Central memory CD4-positive, alpha-beta T cell (primary cell): ENCODE measurements at places on chromosomes 4 and X.
A peak's percentile ranks its signal among the peaks of the same experiment; 100 is the strongest.

DNA sequence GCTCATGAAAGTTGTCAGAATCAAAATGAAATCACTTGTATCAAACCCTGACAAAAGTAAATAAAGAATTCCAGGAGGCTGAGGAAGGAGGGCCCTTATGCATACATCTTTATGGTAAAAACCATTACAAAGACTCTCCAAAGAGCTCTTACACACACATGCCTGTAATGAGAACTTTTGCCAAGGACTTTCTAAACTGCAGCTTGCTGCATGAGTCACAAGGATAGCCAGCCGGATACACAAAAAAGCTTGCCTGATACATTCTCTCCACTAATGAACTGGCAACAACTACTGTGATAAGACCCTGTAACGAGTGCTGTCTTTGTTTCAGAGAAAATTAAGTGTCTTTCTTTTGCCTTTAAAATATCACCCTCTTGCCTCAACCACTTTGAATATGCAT lies 618.1 kb downstream of the PPP4R3C start:
- no peak for DNase-seq

GRCh38 chr4:149296503-149296902 lies 519.1 kb downstream of the IQCM start:
- no peak for DNase-seq

GRCh38 chr4:39303871-39304270 lies 62.3 kb downstream of the RFC1 start:
- DNase-seq, result no peak

DNA sequence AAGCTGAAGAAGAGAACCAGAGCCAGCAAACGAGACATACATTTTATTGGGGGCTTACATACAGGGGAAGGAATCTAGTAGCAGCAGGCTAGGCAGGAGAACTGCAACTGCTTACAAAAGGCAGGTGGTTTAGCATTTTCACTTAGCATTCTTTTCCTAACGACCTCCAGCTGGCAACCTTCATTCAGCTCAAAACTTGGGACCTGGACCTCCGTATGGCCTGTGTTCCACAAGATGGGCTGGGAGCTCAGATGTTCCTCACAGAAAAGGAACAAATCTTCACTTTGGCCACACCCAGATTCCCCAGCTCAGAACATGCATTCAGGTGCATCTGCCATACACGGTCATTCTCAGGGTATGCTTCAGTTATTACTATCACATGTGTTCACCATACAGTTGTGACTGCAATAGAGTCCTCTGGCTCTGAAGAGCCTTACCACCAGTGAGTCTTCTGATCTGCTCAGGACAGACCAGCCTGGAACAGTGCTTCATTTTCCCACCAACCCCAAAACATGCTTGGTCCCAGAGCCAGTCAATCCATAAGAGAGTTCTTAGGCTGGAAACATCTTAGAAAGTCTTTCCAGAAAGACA lies 29.6 kb upstream of the AP1AR start:
- no peak for DNase-seq

- DNase-seq, result no peak
These were observed 10.2 kb upstream of the GLOD5 start for GRCh38 chrX:48751343-48751742.

- DNase-seq, result no peak
These were observed 33.3 kb upstream of the GALNT7 start for GRCh38 chr4:173135241-173135847.

DNA sequence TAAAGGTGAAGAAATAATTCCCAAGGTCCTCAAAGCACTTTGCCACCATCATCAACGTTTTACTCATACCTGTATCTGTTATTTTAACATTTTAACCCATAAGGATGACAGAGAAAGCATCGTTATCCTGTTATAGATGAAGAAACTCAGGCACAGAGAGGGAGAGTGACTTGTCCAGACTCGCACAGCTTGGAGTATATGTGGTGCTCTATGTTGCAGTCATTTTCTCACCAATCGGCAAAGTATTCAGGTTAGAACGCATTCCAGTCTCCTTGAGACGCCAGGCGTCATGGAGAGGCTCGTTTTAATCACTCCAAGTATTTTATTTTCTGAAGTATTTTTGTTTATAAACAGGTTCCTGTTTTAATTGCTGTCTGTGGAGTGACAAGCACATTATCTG lies 73.5 kb downstream of the IRF2 start:
- no peak for DNase-seq

DNA sequence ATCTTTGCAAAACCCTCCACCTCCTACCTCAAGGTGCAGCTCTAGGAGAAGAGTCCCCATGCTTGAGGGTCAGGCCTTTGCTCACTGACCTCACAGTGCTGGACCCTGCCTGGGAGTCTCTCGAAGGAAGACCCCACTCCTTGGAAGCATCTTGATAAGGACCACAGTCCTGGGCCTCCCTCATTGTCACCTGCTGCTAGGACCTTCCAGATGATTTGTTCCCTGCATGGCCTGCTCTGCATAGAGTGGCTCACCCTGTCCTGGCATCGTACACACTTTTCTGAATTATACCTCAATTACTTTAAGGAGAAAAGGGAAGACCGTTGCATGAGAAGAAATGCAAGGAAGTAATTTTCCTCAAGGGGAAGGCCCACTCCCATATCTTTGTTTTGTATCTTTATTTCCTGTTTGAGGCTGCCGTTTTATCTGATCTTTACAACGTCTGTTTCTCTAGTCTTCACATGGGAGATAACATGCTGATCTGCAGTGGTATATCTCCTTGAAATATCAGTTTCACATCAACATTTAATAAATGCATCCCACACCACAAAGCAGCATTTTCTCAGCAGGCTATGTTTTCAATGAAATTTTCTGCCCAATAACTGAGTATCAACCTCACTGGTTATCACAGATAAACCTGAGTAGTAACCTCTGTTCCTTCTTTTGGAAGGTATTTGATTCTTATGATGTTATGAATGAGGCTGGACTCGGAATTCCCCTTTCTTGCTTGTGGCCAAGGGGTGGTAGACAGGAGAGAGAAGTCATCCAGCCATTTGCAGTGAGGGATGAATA lies 15.0 kb upstream of the AKAP17A start:
- DNase-seq, result peak; percentile 54

- no peak for DNase-seq
These were observed 17.6 kb upstream of the CC2D2A start for GRCh38 chr4:15451866-15452765.

- no peak for DNase-seq
These were observed 157.7 kb downstream of the SPANXN1 start for GRCh38 chrX:145405012-145405411.

- DNase-seq, result no peak
These were observed 2.0 kb downstream of the RNF212 start for GRCh38 chr4:1111259-1111809.

GRCh38 chr4:26753617-26754016 lies 107.0 kb upstream of the STIM2 start:
- no peak for DNase-seq

DNA sequence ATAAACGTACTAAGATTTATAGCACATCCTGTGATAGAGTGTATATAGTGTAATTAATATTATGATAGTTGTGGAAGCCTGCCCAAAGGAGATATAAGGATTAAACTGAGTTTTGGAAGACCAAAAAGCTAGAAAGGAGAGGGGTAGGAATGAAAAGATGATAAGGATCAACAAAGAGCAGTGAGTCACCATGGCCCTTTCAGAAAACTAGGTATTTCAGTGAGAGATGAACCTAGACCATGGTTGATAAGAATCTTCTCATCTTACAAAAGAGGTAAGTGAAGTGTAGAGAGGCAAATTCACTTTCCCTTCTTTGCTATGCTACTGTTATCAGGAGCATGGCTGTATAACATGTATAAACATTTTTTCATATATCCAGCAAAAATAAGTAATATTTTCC lies 133.8 kb upstream of the PLAC1 start:
- no peak for DNase-seq

DNA sequence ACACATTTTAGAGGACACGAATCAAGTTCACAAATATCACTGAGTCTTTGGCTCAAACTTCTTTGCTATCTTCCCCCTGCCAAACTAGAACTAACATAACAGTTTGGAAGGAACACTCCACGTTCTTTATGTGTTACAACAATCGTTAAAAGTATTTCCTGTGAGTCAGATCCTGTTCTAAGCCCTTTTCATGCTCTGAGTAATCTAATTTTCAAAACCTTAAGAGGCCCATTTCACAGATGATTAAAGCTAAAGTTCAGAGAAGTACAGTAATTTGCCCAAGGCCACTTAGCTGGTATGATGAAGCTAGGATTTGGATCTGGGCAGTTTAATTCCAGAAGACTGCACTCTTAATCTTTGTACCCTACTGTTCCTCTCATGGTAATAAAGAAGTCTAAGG lies 854.4 kb upstream of the INTU start:
- DNase-seq, result no peak

DNA sequence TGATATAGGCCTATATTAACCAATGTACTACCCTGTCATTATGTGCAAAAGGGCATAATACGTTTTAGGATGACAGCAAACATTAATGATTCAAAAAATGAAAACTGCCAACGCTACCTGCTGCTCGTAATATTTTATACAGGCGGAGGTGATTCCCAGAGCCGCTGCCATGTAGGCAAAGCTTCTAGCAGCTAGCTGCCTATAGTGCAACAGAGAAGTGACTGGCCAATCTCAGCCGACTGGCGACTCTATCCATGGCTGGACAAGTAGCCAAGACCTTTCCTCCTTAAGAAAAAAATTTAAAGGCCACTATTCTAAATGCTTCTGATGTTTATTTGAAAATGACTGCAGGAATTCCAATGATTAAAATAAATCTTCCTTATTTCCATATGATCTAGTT lies 1.9 kb downstream of the PPARGC1A start:
- DNase-seq, result no peak
